ENCODE measurements at places on chromosomes 2 and 18. TPM values are rescaled to one million over a fixed set of nuclear protein-coding genes. Genes with fewer than 3 reads are reported as not detected.

The AFF3 gene
- total RNA-seq, result 0.49 TPM

The SPDYA gene
- not detected for total RNA-seq

The DSC1 gene
- total RNA-seq, result not detected

The HOXD12 gene
- not detected for total RNA-seq

The DPYSL5 gene
- total RNA-seq, result not detected

The ITGB6 gene
- total RNA-seq, result not detected

The CLEC4F gene
- 0.10 TPM for total RNA-seq

The ANO7 gene
- 1.1 TPM for total RNA-seq

The SCG2 gene
- 1.3 TPM for total RNA-seq

The CDH2 gene
- total RNA-seq, result 16.9 TPM

The SUPT7L gene
- total RNA-seq, result 19.6 TPM

The EFHD1 gene
- not detected for total RNA-seq

The TUBA3E gene
- total RNA-seq, result not detected

The SLC9A4 gene
- total RNA-seq, result not detected

The IL36RN gene
- total RNA-seq, result not detected

The PSMA8 gene
- not detected for total RNA-seq

The FBLN7 gene
- 2.2 TPM for total RNA-seq

The RAB6C gene
- total RNA-seq, result not detected

The FAM110C gene
- not detected for total RNA-seq

The C2orf78 gene
- total RNA-seq, result not detected

Measured in mammary microvascular endothelial cell (primary cell).